ENCODE measurements at places on chromosomes 6 and 20.

- peak; percentile 40 for DNase-seq
Observed at GRCh38 chr20:64038224-64038564, 2.2 kb downstream of the C20orf204 start.

GRCh38 chr6:124536157-124536841, 425.9 kb upstream of the RNF217 start:
- no peak for DNase-seq

DNA sequence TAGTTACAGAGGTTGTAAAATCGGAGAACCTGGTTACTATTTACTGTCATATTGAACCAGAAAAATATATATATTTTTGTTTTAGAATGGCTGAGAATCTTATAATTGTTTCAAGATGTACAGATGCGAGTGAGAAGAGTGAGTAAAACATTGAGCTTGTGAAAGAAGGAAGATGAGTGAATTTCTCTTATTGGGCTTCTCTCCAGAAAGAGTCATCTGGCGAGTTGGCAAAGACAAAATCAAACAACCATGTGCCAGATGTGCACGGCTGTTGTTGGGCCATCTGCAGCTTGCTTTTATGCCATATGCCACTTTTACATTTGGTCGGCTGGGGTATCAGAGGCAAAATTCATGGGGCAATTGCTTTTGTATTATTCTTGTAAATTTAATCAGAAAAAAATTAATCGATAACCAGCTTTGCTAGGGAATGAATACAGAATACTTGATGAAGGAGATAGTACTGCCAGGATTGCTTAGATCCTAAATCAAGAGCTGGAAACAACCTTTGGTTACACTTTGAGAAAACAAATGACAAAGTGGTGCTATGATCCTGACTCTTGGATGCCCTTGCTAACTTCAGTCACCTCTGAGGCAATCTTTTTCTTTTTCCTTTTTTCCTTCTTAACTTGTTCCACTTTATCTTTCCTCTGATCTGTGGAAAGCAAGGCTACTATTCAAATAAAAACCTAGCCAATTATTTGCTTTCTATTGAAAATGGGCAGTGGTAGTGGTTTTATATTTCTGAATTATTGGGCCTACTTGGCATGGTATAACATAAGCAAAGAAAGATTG, 97.1 kb upstream of the GRIK2 start:
- no peak for DNase-seq

DNA sequence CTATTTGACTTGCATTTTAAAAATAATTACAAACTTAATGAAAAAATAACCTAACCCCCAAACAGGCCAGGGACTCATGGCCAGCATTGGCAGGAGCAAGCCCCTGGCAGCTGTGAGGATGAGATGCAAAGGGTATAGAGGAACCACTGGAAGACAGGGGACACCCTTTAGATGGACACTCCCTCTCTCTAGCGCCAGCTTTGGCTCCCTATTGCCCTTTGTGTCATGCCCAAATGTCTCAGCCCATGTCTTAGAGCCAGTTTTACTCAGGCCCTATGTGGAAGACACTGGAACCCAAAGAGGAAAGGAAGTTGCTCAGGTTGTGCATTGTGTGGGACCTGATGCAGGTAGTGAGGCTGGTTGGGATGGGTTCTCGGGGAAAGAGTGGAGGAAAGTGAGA, 34.9 kb upstream of the RSPO4 start:
- DNase-seq: no peak

GRCh38 chr6:69936674-69937363, 70.5 kb downstream of the COL19A1 start:
- DNase-seq: peak; percentile 2

DNA sequence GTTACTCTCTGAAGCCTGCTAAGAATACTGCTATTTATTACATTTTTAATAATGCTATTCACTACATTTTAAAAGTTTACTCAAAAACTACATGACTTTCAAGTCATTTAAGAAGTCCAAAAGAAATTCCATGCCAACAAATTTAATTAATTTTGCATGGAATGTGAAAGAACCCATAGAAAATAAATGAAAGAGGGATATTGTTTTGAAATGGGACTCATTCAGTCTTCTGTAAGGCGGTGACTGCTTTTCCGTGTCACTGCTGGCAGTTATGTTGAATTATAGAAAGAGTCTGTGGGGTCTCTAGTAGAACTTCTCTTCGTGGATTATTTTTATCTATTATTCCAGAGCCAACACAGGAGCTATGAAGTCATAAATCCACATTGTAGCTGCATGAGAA, 211.2 kb downstream of the LAMA2 start:
- DNase-seq: no peak

GRCh38 chr6:108948181-108948661, 100.0 kb downstream of the ARMC2 start:
- no peak for DNase-seq

- DNase-seq: no peak
Observed at GRCh38 chr6:19301980-19302379, 535.2 kb upstream of the ID4 start.
